ENCODE measurements at places on chromosomes 6 and 20.

GRCh38 chr20:42373049-42373448 is 754.9 kb upstream of the CHD6 start:
- no peak for DNase-seq

DNA sequence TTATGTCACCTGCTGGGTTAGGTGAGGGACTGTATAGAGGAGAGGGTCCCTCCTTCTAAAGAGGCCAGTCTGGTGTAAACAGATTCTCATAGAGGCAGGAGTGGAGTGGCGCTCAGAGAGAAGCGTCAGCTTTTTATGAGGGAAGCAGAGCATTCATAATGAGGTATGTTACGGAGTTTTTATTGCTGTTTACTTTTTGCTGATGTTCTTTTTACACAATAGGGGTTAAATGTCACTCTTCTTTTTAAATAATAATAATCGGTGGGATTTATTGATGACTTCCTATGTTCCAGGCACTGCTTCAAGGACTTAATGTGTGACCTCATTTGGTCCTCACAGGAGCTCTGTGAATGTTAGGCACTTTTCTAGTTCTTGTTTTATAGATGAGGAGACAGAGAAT is 79.9 kb downstream of the L3MBTL3 start:
- DNase-seq = no peak

- DNase-seq = no peak
Measured at GRCh38 chr20:40545478-40545877, 143.6 kb downstream of the MAFB start.

DNA sequence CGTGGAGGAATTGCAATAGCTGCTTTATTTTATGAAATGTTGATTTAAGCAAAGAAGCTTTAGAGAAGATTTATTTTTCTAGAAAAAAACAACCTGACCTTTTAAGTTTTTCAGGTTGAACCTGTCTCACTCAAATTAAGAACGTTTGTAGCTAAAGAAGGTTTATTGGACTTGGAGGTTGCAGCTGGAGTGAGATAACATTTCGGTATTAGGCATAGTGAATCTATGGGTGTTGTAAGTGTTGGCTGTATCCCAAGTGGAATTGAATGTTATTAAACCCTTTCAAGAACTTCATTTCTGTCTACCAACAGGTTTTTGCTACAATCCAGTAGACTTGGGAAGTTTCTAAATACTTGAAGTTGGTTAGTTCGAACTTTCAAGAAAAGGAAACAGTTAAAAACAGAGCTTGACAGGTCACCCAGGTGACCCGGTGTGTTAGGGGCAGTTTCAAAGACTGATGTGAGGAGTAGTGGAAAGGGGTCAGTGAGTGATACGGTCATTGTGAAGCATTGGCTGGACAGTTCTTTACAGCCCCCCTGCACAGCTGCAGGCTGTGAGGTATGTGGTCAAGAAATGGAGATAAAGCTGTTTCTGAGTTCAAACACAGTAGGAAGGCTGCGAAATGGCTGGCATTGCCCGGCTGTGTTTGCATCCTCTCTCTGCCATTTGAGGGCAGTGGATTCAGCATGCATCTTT is 2.4 kb upstream of the TBCC start:
- no peak for DNase-seq

- DNase-seq = no peak
Measured at GRCh38 chr6:125144822-125145221, 8.8 kb upstream of the TPD52L1 start.
